ENCODE measurements at places on chromosomes 1 and 21.

DNA sequence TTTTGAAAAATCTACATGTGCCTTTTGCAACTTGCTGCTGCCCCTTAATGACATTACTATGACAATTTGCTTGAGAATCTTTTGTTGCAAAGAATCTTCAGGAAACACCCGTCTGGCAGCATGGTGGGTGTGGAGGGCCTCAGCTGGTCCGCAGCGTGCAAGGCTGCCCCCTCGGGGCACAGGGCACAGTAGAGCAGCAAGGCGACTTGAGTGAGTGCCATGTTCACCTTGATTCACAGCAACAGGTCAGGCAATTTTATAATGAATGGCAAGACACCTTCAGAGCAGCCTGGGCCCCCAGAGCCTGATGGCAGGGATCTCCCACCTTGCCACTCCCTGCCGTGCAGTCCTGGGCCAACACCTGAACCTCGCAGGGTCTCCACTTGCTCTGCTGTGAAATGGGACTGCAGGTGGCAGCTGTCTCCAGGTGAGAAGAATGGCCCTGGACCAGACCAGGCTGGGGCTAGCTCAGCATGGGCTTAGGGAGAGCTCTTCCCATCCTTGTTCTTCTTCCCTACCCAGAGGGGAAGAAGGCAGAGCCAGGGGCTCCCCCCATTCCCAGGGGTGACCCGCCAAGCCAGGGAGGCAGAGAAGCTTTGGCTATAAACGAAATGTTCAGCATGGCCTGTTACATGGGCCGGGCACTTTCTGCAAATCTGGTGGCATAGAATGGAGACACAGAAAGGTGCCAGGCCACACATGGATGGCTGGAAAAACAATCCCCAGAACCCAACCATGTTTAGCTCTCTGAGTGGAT is 34.5 kb upstream of the ACTRT2 start:
- DNase-seq: no peak

DNA sequence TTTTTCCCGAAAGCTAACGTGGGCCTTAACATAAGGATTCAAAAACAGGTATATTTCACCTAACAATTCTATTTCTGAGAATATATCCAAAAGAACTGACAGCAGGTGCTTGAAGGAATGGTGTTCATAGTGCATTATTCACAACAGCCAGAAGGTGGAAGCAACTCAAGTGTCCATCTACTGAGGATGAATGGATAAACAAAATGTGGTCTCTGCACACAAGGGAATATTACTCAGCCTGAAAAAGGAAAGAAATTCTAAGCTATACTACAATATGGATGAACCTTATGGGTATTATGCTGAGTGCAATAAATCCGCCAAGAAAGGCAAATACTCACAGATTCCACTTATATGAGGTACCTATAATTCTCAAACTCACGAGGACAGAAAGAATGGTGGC is 6.1 kb upstream of the RIPPLY3 start:
- DNase-seq: no peak

- DNase-seq: no peak
Observed at GRCh38 chr1:230120289-230120920, 53.4 kb downstream of the GALNT2 start.

GRCh38 chr1:39727932-39728317 is 10.8 kb upstream of the PPIE start:
- no peak for DNase-seq

DNA sequence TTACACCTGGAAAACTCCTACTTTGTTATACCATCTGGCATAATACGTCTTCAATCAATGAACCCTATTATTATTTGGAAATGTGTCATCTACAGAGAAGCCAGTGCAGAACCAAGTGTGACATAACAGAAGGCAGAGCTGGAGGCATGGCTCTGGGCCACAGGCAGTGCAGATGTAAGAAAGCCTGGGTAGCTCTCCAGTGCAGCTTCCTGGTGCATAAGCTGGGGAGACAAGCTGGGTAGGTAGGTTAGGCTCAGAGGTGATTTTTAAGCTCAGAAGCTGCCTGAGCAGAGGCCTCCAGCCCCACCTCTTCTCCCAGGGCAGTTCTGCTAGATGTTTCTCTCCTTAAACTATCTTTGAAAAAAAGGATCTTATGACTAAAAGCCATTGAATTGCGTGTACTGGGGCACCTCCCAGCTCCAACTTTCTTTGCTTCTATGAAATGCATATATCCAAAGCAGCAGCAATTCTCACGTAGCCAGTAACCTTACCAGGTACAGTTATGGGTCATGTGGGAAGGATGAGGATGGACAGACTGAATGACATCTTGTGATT is 30.7 kb downstream of the AKNAD1 start:
- no peak for DNase-seq

- DNase-seq: no peak
Observed at GRCh38 chr1:24567792-24568388, 12.0 kb downstream of the NCMAP start.

- no peak for DNase-seq
Observed at GRCh38 chr1:8455700-8456307, 137.9 kb downstream of the SLC45A1 start.

DNA sequence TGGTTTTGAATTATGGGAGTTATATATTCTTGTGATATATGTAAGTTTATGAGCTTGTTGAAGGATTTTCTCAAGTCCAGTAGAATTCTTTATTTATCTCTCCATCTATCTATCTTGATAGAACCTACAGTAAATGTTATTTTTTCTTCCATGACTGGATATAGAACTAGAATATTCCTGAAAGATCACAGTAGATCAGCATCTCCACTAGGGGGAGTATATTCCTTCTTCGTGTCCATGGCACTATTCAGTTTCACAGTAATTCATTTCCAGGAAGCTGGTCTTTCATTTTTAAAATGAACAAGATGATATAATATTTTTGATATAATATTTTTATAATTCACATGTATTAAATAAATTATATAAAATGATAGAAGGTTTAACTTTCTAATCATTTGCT is 18.8 kb downstream of the TMPRSS15 start:
- DNase-seq: no peak

GRCh38 chr1:145908653-145909052 is 1.2 kb downstream of the ITGA10 start:
- no peak for DNase-seq

- DNase-seq: no peak
Observed at GRCh38 chr1:200991097-200991614, 32.4 kb downstream of the KIF21B start.

GRCh38 chr1:46630719-46631118 is 14.1 kb upstream of the MOB3C start:
- no peak for DNase-seq

- DNase-seq: no peak
Observed at GRCh38 chr1:215279682-215280081, 197.1 kb downstream of the KCNK2 start.
